Trophoblast cell (in vitro differentiated cells and primary cell): ENCODE measurements at places on chromosomes 1 and 21.

GRCh38 chr21:42013376-42013775 is 3.2 kb upstream of the ZBTB21 start:
- DNase-seq, result no peak

- DNase-seq, result no peak
These were observed 343.6 kb downstream of the PTPRU start for GRCh38 chr1:29579821-29580425.

GRCh38 chr21:41713495-41714281 is 53.2 kb downstream of the RIPK4 start:
- DNase-seq, result no peak

- no peak for DNase-seq
These were observed 135.4 kb downstream of the NTNG1 start for GRCh38 chr1:107276247-107276646.

DNA sequence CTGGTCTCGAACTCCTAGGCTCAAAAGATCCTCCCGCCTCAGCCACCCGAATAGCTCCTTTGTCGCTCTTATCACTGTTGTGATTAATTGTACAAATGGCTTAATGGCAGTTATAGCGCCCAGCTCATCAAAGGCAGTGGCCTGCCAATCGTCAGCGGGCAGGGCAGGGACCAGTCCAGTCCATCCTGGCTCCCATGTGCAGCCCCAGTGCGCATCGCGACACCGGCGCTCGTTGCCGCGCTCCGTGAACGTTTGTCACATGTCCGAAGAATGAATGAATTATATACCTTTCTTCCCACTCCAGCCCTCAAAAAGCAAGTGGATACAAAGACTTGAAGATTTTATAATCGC is 18.4 kb downstream of the MTX1 start:
- peak; percentile 70 for DNase-seq

GRCh38 chr1:91609551-91609950 is 108.9 kb downstream of the CDC7 start:
- peak; percentile 90 for DNase-seq

- DNase-seq, result peak; percentile 79
These were observed 254.0 kb upstream of the RUNX1 start for GRCh38 chr21:35303085-35303484.

- peak; percentile 93 for DNase-seq
These were observed 180.0 kb downstream of the TTLL7 start for GRCh38 chr1:83818916-83819315.

GRCh38 chr1:176517484-176517883 is 54.5 kb downstream of the PAPPA2 start:
- DNase-seq, result peak; percentile 86

DNA sequence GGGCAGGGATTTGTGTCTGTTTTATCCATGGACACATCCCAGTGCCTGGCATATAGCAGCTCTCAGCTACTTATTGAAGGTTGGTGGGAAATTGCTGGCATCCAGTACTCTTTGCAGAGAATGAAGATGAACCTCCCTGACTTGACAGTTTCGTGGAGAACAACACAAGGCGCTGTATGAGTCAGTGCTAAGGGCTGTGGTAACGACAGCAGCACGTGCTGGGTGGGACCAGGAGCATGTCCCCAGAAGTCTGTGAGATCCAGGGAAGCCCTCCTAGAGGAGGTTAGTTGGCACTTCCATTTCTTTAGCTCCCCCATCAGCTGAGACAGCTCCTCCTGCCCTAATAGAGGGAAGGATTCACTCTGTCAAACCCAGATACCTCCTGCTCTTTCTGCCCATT is 25.9 kb upstream of the IL19 start:
- peak; percentile 16 for DNase-seq

DNA sequence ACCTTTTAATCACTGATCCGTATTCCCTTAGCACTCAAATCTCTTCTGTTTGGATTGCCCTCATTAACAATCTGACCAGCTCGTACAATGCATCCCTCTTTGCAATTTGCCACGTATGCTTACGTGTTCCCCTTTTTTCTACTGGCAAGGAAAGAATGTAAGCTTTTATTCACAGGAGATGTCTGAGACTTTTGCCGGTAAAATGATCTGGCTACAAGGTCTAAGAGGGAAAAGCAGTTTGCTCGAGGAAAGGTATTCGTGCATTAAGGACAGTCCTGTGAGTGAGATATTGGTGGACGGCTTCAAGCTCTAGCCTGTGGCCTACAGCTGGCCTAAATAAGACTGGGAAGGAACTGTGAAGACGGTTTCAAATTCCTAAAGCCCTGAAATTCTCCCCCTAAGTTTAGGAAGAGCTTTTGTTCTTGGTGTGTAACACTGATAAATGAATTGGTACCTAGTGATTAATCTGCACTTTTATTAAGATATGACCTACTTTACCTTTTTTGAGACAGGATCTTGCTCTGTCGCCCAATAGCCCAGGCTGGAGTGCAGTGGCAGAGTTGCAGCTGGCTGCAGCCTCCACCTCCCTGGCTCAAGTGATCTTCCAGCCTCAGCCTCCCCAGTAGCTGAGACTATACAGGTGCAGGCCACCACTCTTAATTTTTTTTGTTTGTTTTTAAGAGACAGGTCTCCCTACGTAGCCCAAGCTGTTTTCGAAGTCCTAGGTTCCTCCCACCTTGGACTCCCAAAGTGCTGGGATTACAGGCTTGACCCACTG is 895 bp upstream of the UBR4 start:
- peak; percentile 16 for DNase-seq

DNA sequence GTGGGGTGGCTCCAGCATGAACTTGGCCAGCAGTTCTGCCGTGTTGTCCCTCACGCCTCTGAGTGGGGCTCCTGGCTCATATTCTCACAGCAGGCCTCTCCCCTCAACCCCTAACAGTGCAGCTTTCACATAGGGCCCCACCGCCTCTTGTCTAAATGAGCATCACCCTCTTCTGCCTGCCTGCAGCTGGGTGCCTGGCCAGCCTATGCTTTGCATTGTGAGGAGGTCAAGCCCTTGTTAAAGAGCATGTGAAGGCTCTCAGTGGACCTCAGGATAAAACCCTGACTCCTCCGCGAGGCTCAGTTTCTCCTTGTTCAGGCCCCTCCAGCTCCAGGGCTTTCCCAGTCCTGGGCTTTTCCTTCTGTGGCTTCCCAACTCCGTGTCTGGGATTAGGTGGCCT is 34.8 kb downstream of the CRYAA start:
- no peak for DNase-seq

DNA sequence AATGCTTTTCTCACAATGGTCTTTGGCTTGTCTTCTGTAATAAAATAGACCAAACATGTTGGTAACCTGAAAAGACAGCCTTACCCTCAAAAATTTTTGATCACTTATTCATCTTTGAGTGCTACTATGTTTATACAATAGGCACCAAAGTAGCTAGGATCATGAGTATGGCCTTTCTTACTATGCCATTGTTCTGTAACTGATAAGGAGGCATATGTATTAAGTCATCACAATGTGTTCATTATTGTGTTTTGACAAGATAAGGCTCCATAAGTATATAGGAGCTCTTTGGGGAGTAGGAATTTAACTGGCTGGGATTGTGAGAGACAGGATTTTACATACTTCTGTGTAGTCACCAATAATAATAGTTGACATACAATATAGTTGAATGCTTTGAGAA is 675 bp downstream of the TMCO2 start:
- DNase-seq, result no peak

DNA sequence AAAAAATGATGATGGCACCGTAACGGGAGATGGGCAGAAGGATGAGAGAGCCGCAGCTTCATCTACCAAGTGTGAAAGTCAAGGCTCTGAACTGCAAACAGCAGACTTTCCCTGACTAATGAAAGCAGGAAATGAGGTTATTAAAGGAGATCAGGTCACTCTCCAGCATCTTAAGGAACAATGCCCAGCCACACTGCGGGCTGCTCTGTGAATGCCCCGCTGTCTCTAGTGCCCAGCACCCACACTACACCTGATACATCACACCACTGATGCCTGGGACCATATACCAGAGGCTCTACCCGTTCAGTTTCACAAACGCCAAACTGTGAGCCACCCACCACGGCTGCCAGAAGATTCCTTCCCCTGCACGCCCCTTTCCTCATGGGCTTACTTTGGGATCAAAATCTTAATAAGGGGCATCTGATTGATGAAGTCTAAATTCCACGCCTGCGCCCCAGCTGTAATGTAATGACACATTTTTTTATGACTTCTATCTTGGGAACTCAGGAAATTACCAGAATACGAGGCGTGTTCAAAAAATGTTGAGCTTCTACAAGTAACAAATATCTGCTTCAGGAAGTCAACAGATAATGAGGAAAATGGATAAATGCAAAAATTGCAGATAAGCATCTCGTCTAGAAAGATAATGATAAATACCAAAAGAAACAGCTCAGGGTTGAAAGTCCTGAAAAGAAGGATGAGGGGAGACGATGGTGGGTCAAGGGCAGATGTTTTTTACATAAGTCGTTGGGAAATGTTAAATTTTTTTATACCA is 72.0 kb downstream of the MIS18A start:
- DNase-seq, result peak; percentile 74

- DNase-seq, result no peak
These were observed 12.2 kb upstream of the IL10 start for GRCh38 chr1:206784471-206784903.

DNA sequence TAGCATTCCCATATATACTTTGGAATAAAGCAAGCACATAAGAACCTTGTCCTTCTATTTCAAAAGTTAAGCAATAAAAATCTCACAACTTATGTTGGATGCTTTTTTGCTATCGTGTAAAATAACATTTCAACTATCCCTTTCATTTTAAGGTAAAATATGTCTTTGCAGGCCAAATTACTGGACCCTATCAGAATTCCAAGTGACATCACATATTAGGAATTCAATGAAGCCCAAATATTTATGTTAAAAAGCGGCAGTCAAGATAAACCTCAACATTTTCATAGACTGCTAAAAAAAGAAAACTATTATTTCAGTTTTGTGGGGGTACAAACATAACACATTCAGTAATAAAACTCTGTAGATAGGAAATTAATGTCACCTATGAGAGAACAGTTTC is 252.0 kb downstream of the KCTD3 start:
- DNase-seq, result no peak

GRCh38 chr1:52334906-52335528 is 31.0 kb downstream of the CC2D1B start:
- DNase-seq, result no peak

DNA sequence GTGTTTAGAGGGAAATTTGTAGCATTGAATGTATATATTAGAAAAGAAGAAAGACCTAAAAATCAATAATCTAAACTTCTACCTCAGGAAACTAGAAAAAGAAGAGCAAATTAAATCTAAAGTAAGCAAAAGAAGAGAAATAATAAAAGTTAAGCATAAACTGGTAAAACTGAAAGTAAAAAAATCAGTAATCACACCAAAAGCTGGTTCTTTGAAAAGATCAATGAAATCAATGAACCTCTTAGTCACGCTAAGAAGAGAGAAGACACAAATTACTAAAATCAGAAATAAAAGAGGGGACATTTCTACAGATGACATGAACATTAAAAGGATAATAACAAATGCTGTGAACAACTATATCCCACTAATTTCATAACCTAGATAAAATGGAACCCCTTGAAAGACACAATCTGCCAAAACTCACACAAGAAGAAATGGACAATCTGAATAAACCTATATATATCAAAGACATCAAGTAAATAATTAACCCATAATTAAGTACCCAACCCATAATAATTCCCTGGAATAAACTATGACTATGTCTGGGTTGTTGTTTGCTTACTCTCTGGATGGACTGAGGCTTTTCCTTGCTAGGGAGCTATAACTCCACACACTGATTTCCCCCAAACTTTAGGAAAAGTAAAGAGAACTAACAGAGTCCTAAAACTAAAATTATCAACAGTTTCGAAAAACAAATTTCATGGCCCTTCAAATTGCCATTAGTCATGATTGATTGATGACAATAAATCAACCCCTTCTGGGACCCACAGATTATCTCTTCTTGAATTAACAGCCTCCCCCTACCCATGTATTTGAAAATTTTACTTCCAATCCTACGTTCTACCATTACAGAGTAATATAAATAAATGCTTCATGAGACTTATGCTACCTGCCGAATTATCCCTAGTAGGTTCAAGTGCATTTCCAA is 2.8 kb upstream of the CDC73 start:
- no peak for DNase-seq

GRCh38 chr1:211825980-211826379 is 4.6 kb downstream of the LPGAT1 start:
- DNase-seq, result no peak

- peak; percentile 73 for DNase-seq
These were observed 920 bp downstream of the MTR start for GRCh38 chr1:236795757-236796667.

GRCh38 chr1:12618965-12619791 is 1.2 kb upstream of the DHRS3 start:
- DNase-seq, result peak; percentile 77

DNA sequence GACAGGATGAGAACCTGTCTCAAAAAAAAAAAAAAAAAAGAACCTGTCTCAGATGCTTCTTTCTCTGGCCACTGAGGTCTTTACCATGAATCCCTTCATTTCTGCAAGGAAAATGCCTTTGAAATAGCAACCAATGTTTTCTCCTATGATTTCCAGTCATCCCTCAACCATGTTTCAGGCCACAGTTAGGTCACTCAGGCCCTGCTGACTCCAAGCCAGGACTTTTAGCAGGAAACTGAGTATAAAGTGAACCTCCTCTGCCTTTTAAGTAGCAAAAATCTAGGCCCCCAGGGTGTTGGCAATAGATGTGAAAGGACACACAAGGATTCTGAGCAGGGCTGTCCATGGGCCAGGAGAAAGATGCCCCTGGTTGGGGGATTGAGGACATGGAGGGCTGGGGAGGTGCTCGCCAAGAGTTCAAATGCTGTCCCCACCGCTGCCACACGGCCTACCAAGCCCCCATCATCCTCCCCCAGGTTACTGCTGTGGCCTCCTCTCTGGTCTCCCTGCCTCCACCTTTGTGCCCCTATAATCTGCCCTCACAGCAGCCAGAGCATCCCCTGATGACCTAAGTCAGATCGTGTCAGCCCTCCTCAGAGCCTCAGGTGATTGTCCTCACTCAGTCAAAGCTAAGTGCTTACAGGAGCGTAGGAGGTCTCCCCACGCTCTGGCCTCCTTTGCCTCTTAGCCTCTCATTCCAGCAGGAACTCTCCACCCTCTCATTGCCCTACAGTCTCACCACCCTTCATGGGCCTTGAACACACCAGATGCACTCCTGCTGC is 54.6 kb downstream of the MATN1 start:
- DNase-seq, result no peak

GRCh38 chr1:82108843-82109242 is 308.1 kb downstream of the ADGRL2 start:
- DNase-seq, result no peak

DNA sequence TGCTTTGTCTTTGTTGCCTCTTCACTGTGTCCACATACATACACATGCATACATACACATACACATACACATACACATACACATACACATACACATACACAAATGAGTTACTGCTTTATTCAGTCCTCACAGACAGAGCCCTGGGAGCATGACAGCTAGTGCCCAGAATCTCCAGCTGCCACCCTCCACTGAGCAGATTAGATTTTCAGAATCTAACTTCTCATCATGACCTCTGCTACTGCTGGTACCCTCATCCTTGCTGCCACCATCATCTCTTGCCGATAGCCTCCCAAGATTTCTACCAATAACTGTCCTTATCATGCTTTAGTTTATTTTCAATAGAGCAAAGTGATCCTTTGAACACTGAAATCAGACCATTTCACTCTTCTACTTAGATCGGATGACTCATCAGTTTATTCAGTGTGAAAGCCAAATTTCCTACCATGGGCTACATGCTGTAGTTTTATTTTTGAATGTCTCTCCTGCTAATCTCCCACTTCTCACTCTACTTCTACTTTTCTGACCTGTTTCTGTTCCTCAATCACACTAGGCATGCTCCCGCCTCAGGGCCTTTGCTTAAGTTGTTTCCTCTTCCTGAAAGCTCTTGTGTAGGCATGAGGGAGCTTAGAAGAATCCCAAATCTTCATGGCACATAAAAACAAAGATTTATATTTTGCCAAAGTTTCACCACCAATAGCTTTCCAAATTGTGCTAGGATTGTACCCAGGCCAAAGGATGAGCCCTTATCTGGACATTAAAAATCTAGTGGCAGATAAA is 43.0 kb downstream of the ATP6V1G3 start:
- DNase-seq, result peak; percentile 74
